ENCODE measurements at places on chromosomes 2 and 18. TPM values are rescaled to one million over a fixed set of nuclear protein-coding genes. Genes with fewer than 3 reads are reported as not detected.

DNA sequence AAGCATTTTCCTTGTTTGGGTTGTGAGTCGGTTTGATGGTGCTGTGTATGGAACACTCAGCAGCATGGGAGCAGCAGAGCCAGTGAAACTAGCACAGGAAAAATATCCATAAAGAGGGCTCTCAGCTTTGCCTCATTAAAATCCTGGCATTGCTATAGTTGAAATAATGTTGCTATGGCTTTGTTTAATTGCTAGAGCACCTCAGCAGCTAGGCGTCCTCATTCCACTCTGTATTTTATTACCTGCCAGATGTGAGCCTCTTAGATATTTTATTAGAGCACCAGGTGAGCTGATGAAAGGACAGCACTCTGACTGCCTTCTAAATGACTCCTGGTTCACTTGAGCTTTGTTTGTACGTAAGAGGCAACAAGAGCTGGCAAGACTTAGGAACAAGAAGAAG, 232.4 kb downstream of the MTX2 start:
- no peak for DNase-seq

SP3 gene
- 82.2 TPM for total RNA-seq

SELENOI gene
- 22.0 TPM for total RNA-seq

DNA sequence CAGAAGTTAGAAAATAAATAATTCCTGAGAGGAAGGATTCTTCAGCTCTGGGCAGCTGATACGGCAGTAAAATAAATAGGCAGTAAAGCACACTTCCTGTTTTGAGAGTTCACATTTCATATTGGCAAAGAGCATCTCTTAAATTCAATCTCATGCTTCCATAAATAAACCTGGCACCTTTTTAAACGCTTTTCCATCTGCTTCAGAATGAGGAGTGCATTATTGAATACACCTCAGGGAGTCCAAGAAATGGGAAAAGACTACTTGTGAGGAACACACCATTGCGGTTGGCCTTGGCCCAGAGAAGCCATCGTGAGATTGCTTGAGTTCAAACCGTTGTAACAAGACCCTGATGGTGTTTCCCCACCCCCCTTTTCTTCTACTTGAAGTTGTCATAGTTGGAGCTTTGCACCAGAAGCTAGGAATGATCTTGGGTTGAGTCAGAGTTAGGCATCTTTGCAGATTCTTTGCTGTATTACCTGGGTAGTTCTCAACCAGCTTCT, 123.9 kb downstream of the RDH14 start:
- peak; percentile 43 for DNase-seq

DNA sequence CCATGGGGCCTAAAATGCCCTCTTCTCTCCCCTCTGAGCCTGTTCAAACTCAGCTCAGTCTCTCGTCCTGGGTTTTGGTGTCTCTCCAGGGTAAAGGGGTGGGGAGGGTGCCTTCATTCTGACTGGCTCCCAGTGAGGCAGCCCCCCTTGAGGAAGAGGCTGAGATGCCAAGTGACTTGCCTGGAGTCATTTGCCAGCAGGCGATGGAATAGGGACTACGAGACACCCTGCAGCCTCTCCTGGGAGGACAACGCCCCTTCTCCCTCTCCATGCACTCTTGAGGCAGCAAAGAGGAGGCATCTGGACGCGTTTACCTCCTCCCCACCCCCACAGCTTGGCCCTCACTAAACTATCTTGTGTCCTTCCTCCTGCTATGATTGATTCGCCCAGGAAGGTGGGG, 760 bp upstream of the STON1 start:
- DNase-seq: no peak

GRCh38 chr2:242029422-242030225, 160.1 kb downstream of the RTP5 start:
- DNase-seq: no peak

- no peak for DNase-seq
Observed at GRCh38 chr18:78596794-78597345, 382.7 kb upstream of the SALL3 start.

DNA sequence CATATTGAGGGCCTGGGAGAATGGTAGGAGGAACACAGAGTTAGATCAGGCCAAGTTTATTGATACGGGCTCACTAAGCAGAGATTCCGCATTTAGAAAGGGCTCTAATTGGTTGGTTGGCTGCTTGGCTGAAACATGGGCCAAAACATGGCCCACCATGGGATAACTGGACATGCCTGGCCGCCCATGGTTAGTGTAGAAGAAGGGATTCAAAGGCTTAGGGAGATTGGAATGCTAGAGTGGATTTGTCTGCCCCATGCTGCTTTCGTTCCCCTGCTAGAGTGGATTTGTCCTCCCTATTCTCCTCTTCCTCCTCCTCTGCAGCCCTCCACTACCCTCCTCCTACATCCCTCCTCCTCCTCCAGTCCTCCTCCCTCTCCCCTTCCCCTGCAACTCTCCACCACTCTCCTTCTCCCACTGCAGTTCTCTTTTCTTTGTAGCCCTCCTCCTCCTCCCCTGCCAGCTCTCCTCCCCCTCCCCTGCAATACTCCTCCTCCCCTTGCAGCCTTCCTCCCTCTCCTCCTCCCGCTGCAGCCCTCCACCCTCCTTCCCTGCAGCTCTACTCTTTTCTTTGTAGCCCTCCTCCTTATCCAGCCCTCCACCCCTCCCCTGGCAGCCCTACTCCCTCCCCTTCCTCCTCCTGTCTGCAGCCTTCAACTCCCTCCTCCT, 17.2 kb downstream of the BOK start:
- no peak for DNase-seq

GRCh38 chr2:109297566-109298490, 168.8 kb downstream of the SH3RF3 start:
- DNase-seq: no peak

DLX2 gene
- total RNA-seq: 0.29 TPM

DNA sequence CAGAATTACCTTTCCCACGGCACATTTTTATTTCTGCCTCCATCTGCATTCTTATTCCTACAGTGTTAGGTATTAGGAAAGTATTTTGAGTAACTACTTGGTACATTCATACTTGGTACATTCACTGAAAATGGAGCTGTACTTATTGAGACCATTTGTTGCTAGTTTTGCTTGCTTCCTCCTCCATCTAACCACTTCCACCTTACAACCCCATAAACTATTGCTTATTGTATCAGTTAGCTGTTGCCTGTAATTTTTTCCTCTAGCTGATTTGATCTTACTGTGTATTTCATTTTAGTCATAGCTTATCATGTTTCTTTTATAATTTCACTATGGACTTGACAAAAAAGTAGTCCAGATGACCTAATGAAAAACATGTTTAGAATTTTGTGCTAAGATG, 50.7 kb downstream of the AFTPH start:
- no peak for DNase-seq

DNA sequence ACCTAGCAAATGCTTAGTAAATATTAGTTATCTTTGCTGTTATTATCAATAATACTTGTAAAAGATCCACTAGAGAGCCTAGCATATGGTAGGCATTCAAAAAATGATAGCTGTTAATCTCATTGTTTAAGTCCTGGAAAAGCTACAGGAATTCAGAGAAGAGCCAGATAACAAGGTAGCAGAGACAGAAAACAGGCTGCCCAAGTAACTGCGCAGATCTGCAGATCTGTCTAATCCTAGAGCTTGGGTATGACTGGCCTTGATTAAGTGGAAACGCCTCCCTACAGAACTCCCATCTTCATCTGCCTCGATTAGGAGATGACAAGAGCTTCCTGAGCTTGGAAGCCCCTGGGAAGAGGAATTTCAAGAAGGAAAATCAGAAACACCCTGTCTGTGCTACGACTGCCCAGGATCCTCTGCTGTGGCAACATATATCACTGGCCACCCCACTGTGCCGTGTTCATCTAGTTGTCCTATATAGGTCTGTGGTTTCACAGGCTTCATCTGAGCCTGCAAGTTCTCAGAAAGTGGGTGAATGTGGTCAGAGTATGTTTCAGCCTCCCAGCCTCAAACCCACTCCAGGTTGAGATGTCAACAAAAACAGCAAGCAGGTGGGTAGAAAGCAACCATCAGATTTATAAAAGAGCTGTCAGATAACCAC, 151.5 kb upstream of the PKDCC start:
- no peak for DNase-seq

DNA sequence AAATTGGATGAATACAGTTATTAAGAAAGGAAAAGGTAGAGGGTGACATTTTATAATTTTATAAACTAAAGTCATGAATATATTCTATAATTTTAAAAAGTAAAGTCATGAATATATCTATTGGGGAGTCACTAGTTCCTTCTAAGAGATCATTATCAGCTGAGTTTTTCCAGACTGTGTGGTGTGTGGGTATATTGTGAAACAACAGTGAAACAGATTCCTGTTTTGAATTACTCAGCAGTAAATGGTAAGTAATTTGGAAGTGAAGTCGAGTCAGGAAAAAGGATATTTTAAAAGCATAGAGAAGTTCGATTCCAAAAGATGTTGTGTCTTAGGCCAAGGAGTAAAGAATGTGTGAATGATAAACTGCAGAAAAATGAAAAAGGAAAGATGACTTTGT, 1018.2 kb upstream of the NXPH2 start:
- DNase-seq: no peak

HPCAL1 gene
- 312 TPM for total RNA-seq

GRCh38 chr2:144320491-144320890, 199.4 kb downstream of the ZEB2 start:
- peak; percentile 78 for DNase-seq

- DNase-seq: peak; percentile 78
Observed at GRCh38 chr2:44290261-44290660, 15.0 kb downstream of the SLC3A1 start.

DNA sequence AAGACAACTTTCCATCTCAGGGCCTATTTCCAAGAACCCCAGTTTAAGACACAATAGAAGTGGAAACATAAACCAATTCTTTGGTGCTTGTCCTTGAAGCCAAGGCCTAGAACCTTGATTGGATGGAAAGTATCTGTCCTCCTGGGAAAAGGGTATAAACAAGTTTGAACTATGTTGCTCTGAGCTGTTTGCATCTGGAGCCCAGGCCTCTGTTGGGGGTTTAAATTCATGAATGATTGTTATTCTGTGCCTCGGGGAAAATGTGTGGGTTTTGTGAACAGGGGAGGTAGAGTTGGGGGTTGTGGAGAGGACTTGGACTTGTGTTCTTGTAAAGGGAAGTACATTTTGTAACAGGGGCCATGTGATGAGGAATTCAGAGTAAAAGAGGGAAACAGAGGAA, 406.1 kb downstream of the SLC4A3 start:
- no peak for DNase-seq

GRCh38 chr2:84782717-84783442, 98.0 kb downstream of the TRABD2A start:
- DNase-seq: no peak

- no peak for DNase-seq
Observed at GRCh38 chr2:80001701-80002101, 302.9 kb downstream of the LRRTM1 start.

ALK gene
- total RNA-seq: 0.87 TPM

DNA sequence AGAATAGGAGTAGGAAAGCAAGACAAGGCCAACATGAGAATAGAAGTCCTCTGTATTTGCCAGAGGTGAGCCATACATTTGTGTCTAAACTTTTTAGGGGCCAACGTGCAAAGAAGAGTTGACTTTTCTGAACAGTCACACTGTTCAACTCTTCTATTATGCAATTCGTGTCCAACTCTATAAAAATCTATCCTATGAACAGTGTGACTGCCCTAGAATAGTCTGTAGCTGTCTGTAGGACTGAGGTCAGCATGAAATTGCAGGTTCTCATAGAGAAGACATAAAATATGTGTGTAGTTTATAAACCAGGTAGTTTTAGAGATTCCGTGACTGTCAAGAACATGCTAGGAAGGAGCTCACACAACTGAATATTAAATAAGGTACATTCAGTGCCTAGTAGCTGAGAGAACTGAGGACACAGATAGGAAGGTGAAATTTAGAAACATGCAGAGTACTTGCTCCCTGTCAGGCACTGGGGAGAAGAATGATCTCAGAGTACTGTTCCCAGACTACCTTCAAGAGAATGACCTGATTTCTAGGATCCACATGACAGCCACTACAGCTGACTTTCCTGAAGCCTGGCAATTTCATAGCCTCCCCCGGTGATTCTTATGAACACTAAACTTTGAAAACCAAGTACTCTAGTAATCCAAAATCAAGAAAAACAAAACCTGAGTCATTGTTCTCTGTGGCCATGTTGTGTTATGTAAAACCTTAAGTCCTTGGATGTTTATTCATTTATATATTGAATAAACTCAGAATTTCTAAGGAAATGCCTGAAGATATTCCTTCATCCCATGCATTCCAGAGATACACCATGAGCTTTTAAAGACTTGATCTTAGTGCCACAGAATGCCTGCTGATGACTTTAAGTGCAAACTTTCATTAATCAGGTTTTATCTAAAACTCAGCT, 201.5 kb upstream of the BOD1L2 start:
- no peak for DNase-seq

DNA sequence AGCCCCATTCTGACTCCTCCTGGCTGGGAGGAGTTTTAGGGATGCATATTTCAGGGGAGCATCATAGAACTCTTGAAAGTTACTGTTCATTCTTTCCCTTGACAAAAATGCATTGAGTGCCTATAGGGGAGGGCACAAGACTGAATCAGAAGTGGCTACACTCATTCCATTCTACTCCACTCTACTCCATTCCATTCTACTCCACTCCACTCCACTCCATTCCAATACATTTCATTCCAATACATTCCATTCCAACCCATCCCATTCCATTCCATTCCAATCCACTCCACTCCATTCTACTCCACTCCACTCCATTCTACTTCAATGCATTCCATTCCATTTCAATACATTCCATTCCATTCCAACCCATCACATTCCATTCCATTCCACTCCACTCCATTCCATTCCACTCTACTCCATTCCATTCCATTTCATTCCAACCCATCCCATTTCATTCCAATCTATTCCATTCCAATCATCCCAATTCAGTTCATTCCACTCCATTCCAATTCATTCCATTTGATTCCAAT, 110.8 kb downstream of the LOXHD1 start:
- DNase-seq: no peak

GRCh38 chr2:8157621-8158430, 524.0 kb upstream of the ID2 start:
- no peak for DNase-seq

PROM2 gene
- total RNA-seq: 77.8 TPM

DNA sequence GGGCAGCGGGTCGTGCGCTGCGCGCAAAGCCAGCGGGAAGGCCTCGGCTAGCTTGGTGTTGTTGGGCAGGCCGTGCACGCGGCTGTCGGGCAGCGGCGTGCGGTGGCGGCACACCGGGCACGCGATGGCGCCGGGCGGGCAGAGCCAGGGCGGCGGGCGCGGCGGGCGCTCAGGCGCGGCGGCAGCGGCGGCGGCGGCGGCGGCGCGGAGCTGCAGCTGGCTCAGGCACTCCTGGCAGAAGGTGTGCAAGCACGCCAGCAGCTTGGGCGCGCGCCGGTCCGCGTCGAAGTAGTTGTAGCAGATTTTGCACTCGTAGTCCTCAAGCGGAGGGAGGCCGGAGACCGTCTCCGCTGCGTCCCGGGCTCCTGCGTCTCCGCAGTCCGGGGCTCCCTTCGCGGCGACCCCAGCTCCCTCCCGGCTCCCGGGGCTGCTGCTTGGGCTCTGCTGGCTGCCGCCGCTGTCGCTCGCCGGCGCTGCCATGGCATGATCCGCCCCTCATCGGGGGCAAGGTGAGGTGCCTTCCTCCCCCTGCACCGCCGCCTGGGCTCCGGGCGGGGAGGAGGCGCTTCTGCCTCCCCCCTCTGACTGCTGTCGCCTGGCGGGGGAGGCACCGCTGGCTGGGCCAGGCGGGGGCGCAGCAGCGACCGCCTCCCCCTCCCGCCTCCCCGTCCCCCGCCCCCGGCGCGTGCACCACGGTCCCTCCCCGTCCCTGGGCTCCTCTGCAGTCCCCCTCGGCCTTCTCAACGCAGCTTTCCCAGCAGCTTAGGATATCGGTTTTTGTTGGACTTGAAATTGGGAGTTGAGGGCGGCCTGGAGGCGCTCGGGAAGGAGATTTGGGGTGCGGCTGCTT, 21.0 kb upstream of the PAX3 start:
- DNase-seq: no peak

- DNase-seq: peak; percentile 4
Observed at GRCh38 chr2:230444832-230445231, 28.8 kb downstream of the SP100 start.

All from PC-3 (cell line).